CD4-positive, alpha-beta T cell (primary cell): ENCODE measurements at places on chromosomes 3 and 15.

DNA sequence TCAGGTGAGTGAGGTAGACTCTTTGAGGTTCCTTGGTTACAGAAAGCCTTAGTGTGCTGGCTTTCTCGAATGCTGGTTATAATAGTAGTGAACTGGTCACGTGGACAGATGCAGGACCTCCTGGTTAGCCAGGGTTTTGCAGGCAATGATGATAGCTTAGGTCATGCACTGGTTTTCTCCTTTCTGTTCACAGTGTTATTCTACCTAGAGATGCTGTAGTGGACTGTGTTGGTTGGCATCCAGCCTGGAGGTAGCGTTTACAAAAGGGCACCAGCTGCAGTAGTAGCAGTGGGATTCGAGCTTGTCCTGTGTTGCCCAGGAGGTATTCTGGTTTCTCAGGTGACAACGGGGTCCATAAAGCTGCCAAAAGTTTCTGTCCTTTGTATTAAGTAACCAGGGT, 27.0 kb downstream of the PCCB start:
- no peak for DNase-seq

GRCh38 chr15:80076321-80077318, 17.1 kb downstream of the ZFAND6 start:
- no peak for DNase-seq

DNA sequence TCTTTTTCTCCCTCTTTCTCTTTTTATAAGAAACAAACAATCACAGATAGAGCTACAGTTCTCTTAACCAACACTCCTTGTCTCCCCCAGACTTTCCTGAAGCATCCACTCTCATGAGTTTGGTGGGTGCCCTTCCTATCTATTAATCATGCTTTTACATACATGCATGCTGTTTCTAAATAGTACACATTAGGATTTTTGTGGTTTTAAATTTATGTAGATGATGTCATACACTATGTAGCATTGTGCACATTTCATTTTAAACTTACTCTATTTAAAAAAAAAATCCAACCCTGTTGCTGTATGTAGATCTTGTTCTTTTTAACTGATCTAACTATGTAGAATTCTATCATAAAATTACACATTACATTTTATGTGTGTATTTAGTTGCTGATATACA, 104.3 kb upstream of the MRPS22 start:
- no peak for DNase-seq

- no peak for DNase-seq
These were observed 12.7 kb downstream of the SEMA3G start for GRCh38 chr3:52432225-52432624.
